ENCODE measurements at places on chromosomes 12 and 14.

- no peak for DNase-seq
Measured at GRCh38 chr14:57816568-57817284, 49.2 kb downstream of the SLC35F4 start.

GRCh38 chr14:67926821-67927220 lies 107.2 kb downstream of the RAD51B start:
- DNase-seq: no peak

GRCh38 chr14:64500088-64500487 lies 3.5 kb downstream of the ZBTB25 start:
- DNase-seq: no peak

DNA sequence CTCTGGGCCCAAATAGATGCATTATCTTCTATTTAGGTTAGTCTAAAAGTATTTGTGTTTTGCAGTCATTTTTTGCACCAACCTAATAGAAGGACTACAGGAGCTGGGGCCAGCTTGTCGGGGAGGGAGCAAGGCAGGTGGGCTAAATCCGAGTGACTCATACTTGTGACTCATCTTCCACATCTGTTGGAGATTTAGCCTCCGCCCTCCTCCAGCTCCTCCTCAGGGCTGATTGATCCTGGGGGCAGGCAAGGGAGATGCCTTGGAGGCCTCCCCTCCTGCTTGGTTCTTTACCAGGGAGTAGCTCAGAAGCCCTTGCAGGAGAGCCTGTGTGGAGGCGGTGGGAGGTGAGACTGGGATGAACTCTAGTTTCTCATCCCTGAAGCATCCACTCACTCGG lies 27.9 kb downstream of the RHOF start:
- DNase-seq: no peak

All from right forelimb (tissue), 1 donor.